ENCODE measurements at places on chromosomes 13 and 19.

- no peak for DNase-seq
Observed at GRCh38 chr19:18656337-18657086, 19.7 kb downstream of the KLHL26 start.

GRCh38 chr19:47863514-47863936, 4.5 kb downstream of the TPRX2 start:
- peak; percentile 88 for DNase-seq

DNA sequence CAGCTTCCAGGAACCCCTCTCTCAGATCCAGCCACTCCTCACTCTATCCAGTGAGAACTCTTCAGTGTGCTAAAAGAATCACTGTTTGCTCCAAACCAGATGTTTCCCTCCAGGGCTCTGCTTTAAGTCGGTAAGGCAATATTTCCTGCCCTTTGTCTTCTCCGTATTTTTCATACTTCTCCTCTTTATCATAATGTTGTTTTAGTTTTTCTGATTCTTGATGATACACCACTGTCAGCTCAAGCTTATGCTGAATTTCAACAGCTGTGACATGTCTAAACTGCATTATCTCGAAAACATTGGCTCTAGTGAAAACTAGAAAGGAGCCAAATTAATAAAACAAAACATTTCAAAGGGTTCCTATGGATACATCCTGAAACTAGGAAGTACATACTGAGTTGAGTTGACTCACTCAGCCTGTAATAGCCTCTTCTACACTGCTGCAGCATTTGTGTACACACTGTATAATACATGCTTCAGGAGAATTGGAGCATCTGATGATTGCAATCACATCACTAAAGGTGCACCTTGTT, 39.8 kb downstream of the GPR180 start:
- no peak for DNase-seq

DNA sequence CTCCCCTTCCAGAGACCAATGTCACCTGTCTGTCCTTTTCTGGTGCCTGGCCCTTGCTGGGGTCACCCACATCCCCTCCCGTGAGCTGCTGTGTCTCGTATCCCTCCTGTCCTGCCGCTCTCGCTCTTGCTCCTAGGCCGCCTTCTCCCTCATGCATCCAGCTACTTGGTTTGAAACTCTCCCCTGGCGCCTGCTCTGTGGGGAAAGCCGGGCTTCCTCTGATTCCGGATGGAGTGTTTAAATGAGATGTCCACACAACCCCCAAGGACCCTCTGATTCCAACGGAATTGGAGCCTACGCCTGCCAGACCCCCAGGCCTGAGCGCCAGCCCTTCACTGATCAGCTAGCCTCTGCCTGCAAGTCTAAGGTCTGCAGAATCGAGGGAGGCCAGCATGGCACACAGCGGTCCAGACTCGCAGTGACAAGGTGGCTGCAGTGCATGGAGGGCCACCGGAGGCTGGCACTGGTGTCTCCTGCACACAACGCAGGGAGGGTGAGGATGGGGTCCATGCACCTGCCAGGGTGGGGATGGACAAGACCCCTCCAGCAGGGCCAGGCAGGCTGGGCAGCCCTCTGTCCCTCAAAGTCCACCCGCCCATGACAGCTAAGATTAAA, 47.2 kb downstream of the RFX2 start:
- DNase-seq: no peak

DNA sequence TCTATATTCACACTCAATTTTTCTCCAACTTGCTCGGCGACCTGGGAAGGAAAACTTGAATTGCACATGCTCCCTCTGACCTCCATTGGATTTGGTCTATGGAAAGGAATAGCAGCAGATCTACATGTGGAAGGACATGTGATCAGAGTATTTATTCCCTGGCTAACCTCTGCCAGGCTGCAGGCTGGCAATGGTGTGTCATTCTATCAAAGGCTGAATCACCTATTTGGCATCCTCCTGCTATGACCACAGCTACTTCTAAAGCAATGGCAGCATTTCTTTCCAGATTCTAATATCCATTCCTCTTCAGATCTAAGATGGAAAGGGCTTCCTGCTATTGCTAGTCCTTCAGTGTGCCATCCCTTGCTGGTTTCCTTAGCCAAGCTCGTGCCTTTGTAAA, 144.3 kb upstream of the FREM2 start:
- DNase-seq: no peak

DNA sequence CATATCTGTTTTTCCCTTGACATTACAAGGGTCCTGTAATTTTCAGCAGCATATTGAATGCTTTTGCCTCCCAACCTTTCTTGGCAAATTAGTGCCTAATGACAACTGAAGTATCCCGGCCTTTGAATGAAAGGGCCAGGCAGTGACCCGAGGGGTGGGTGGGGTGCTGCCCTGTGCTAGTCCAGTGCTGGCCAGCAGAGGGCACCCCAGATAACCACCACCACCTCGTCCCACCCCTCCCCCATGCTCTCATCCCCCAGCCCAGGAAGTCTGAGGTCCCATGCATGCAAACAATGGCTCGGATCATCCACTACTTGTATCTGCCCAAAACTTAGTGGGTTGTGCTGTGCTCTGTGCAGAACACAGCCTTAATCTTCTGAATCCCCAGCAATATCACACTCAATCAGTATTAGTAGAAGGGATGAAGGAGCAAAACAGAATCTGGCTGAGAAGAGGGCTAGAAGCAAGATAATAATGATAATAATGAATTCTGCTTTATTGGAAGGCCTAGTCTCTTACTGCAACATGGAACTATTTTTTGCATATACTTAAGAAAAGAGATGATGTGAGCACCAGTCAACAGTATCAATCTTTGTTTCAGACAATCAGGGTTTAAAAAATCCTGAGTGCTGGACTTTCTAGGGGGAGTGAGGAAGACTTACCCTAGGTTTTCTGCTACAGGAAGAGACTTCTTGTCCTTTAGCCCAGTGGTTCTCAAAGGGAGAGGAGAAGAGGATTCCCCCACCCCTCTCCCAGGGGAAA, 3.8 kb downstream of the ATP12A start:
- DNase-seq: peak; percentile 82

GRCh38 chr13:96216543-96216942, 126.6 kb downstream of the HS6ST3 start:
- DNase-seq: no peak

DNA sequence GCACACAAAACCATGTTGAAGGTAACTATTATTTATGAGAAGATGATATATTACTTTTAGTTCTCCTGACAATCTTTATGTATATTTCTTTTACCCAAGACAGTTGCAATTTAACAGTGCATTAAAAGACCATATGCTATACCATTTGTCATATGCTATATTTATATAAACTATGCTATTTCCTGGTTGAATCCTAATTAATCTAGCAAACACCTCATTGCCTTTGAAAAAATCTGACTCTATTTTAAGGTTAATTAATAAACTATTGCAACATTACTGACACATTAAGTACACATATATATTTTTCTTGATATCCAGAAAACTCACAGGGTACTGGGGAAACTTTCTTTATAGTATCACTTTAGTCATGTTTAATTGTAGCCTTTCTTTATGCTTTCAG, 649.4 kb upstream of the PCDH20 start:
- no peak for DNase-seq

GRCh38 chr19:3618144-3618810, 8.3 kb downstream of the CACTIN start:
- DNase-seq: peak; percentile 71

DNA sequence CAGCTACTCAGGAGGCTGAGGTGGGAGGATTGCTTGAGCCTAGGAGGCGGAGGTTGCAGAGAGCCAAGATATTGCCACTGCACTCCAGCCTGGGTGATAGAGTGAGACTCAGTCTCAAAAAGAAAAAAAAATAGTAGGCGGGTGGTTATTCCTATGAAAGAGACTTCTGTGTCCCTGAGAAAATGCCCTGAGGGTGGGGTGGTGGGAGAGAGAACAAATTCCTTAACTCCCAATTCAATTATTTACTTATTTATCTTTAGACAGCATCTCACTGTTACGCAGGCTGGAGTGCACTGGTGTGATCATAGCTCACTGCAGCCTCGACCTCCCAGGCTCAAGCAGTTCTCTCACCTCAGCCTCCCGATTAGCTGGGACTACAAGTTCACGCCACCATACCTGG, 10.3 kb upstream of the EEF2 start:
- DNase-seq: no peak

- no peak for DNase-seq
Observed at GRCh38 chr13:25920277-25920676, 131.5 kb downstream of the SHISA2 start.

GRCh38 chr19:30044273-30045248, 102.5 kb downstream of the URI1 start:
- DNase-seq: no peak

- DNase-seq: no peak
Observed at GRCh38 chr19:7337380-7338194, 11.2 kb upstream of the ARHGEF18 start.

GRCh38 chr13:32056316-32056715, 24.7 kb downstream of the FRY start:
- DNase-seq: no peak

DNA sequence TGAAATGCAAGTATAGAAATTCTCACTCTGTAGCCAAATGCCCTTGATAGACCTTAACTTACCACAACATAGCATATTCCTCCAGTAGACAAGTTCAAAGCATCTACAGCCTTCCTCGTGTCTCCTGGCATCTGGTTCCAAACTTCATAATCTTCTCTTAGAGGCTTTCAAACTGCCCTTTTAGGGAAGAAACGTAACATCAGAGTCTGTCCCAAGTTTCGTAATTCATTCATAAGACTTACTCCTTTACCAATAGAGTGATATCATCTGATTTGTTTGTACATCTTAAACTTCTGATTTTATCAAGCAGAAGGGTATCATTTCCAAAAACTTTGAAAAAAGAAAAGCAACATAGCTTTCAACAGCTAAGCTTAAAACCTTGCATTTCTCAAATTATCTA, 137.4 kb downstream of the SPRY2 start:
- no peak for DNase-seq

GRCh38 chr13:27678306-27679040, 56.8 kb downstream of the POLR1D start:
- no peak for DNase-seq

DNA sequence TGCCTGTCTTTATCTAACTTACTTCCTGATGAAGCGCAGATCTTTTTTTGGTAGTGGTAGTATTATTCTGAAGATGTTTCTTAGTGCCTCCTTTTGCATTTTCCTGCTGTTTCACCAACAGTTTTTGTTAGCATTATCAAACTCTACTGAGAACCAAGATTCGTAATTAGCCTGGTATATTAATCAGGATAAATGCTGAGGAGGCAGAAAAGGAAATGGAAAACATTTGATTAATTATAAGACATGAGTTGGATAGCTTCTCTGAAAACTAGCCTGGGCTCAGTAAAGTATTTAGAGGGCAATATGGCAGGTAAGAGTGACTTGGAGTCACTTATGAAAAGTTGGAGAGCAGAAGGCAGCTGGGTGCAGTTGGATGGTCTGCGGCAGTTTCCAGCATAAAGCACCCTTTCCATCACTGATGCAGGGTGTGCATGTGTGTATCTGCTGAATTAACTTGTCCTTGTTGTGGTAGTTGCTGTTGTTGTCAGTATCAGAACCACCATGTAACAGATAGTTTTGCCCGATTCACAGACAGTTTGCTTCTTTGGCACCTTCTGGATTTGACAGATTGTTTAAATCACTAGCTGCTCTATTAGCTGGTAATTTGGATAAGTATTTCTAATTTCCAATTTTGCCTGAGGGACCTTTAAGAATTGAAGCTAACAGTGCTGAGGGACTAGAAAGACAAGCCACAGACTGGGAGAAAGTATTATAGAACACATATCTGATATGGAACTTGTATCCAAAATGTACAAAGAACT, 6.9 kb upstream of the TNFRSF19 start:
- DNase-seq: no peak

DNA sequence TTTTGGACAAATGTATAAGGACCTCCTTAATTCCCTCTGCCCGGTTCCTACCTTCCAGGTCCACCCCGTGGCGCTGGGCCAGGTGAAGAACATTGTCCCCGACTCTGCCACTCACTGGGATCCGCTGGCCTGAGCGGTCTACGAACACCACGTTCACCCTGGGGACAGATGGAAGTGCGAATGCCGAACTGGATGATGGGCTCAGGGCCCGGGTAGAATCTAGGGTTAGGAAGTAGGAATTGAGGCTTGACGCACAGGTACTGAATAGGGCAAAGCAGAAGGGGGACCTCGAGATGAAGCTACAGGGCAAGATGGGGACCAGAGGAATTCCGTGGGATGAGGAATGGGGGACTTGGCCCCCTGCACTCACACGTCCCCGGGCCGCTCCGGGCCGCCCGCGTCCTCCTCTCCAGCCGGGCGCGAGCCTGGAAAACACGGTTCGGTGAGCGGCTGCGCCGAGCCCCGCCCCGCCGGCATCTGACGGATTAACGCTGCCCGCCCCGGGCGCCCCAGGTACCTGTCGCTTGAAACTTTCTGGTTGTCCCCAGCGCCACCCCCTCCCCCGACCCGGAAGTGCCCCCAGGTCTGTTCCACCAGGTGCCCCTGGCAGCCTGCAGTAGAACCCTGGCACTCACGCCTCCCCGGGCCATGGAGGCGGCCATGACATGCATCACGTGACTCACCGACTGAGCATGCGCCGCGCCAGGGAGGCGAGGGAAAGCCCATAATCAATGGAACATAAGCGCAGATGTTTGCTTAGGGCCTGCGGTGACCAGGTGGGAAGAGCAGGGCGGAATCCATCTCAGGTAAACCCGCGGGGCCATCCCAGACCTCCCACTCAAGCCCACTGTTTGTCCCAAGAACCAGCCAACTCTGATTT, at the start of gene FDX2:
TSS of gene FDX2 (minus strand) at position 681 of the 880 bp plus-strand sequence. CDS start at position 662, 19 bp downstream.
- DNase-seq: peak; percentile 94

- no peak for DNase-seq
Observed at GRCh38 chr13:98892821-98893220, 85.0 kb downstream of the DOCK9 start.

- no peak for DNase-seq
Observed at GRCh38 chr13:30364133-30364532, 56.8 kb upstream of the KATNAL1 start.

DNA sequence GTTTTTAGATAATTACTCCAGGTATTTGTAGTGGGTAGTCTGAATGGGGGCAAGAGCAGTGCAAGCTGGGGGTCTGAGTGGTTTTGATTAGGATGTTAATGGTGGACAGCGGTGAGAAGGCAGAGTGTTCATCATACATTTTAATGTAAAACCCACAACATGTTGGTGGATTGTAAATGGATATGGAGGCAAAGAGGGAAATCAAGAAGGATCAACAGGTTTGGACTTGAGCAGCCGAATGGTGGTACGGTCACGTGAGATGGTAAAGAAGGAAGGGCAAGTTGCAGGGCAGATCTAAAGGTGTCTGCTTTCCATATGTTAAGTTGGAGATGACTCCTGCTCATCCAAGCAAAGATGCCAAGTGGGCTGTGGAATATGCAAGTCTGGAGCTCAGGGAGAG, 9.5 kb downstream of the ZNF30 start:
- DNase-seq: no peak

GRCh38 chr19:49210108-49210900, 52.7 kb downstream of the TRPM4 start:
- DNase-seq: peak; percentile 33

All from CD4-positive, alpha-beta T cell treated with Interleukin-17A for 4 hours (primary cell).